ENCODE measurements at places on chromosomes 7 and 10.

GRCh38 chr7:87345962-87346371, 503 bp downstream of the CROT start:
- DNase-seq = no peak

DNA sequence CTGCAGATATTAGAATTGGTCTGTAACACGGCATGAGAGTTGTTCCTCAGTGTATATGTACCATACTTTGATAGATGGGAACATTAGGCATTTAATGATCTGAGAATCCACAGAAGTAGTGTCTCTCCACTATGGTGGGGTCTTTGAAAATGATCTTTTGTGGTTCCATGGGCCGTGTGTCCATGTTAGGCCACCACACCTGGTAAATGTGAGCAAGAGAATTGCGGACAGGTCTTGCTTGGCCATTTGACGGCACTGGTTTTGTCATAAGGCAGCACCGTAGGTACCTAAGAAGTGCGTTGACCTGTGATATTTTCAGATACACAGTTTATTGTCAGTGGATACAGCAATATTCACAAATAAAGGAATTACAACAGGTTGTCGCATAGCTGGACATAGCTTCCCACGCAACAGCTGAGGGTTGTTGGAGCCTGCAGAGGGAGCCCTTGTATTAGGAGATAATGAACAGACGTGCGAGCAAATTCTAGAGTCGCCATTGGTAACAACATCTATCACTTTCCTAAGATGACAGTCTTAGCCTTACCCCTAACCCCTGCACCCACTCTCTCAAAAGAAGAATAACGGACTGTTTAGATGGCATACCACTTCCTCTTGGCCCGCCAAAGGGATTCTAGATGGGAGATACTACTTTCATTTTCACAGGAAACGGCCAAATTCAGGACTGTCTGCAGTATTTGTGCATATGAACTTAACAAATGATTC, 111.4 kb downstream of the COL28A1 start:
- DNase-seq = no peak

GRCh38 chr10:26557641-26558014, 119.5 kb downstream of the APBB1IP start:
- DNase-seq = no peak

- DNase-seq = no peak
These were observed 188.0 kb downstream of the PDE1C start for GRCh38 chr7:31882187-31882586.

DNA sequence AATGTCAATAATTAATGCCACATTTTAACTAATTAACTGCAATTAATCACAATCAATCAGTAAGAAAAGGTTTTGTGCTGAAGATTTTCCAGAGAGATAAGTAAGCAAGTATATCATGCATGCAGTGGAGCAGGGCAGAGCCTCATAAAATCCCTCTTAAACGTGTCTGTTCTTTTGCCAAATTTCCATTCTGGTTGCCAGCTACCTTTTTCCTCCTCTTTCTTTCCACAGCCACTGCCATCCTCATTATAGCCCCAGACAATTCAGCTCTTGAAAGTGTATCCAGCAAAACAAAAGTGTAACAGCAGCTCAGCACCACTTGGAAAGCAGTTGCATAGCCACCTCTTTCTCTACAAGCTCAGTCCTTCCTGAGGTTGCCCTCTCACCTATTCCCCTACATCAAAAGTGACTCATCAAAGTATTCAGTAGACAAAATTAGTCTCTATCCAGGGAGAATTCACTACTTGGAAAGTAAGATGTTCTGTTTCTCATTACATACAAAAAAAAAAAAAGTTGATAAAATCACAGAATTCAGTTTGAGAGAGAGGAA, 26.9 kb upstream of the EPHB6 start:
- no peak for DNase-seq

DNA sequence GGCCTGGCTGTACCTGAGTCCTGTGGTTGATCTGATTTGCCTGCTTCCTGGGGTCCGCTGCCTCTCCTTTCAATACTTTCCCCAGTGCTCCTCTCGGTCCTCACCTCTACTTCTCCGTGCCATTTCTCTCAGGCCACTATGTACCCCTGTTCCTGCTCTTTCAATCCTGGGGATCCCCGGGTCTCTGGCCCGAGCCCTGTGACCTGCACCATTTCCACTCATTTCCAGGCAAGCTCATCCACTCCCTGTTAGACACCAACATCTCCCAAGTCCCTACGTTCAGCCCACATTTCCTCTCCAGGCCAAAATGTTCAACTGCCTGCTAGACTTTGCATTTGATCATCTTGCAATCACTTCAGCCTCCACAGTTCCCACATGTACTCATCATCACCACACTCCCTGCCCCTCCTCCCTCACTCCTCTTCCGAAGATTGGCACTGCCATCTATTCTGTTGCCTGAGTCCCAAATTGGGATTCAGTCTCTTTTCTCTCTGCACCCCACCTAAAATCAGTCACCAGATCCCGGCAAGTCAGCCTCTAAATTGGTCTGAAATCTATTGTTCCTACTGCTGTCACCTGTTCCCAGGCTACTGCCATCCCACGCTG, 34.4 kb upstream of the ZMIZ1 start:
- no peak for DNase-seq

GRCh38 chr7:137987968-137988367, 13.9 kb downstream of the CREB3L2 start:
- no peak for DNase-seq

- no peak for DNase-seq
These were observed 683 bp upstream of the ENTPD7 start for GRCh38 chr10:99658622-99659030.

- DNase-seq = no peak
These were observed 25.7 kb upstream of the FAM180A start for GRCh38 chr7:135774284-135774683.

GRCh38 chr10:7260912-7261311, 149.9 kb downstream of the SFMBT2 start:
- DNase-seq = no peak

DNA sequence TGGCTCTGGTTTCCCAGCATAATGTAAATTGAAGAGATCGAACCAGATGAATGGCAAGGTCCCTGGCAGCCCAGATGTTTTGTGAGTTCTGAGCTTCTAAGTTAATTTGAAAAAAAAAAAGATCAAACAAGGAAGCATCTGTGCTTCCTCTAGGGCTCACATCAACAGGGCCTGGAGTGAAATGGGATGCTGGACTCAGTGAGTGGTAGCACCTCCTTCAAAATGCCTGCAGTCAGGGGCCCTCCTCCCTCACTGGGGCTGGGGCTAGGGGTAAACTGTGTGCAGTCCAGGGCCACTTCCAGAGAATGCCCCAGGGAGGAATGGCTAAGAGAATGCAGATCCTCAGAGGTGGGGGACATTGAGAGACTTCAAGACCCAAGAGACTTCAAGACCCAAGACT, 6.0 kb upstream of the CUEDC2 start:
- no peak for DNase-seq

- DNase-seq = no peak
These were observed 7.8 kb downstream of the HPS6 start for GRCh38 chr10:102072673-102073527.

- DNase-seq = no peak
These were observed 26.0 kb downstream of the WDR86 start for GRCh38 chr7:151383638-151384351.

DNA sequence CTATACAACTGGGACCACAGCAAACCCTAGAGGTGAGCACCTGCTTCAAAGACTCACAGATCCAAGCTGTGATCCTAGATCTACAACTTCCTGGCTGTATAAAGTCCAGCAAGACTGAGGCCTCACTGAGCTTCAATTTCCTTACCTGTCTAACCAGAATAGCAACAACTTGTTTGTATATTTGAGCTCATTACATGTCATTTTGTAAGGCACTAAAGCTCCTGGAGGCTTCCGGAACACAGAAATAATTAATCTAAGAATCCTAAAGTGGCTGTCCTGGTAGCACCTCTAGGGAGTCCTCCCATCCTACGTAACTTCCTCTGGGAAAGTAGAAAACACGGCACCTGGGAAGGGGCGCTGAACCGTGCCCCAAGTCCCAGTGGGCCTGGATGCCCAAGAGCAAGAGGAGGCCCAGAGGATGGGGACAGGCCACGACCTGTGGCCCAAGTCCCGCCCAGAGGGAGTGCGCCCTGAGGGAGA, 39.4 kb downstream of the HK1 start:
- DNase-seq = no peak

GRCh38 chr7:155984609-155985405, 172.5 kb upstream of the SHH start:
- DNase-seq = no peak

DNA sequence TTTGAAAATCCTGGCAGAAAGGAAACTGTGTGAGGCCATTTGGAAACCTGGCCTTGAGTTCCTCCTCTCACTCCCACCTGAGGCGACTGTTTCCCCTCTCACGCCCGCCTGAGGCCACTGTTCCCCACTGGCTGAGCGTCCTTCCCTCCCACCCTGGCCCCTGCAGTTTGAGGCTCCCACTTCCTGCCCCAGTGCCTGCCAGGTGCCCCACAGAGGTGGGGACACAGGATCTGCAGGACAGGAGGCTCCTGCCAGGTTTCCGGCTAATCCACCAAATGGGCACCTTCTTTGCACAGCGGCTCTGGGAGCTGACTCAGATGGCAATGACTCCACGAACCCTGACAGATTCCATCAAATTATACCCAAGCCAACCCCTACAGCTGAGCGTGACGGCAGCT, 24.3 kb upstream of the LARP4B start:
- no peak for DNase-seq

DNA sequence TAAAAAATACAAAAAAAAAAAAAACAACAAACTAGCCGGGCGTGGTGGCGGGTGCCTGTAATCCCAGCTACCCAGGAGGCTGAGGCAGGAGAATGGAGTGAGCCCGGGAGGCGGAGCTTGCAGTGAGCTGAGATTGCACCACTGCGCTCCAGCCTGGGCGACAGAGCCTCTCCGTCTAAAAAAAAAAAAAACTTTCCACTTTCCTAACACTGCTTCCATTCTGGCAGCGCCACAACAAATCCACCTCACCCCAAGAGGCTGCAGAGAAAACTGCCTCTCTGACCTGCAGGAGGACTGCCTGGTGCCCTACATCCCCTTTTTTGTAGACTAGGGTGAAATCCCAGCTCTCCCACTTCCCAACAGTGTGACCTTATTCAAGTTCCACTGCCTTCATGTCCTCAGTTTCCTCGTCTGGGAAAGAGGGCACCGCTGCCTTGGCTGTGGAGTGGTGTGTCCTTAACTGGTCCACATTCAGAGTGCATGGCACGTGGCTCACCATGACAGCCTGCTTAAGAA, 2.6 kb upstream of the MBL2 start:
- DNase-seq = no peak

DNA sequence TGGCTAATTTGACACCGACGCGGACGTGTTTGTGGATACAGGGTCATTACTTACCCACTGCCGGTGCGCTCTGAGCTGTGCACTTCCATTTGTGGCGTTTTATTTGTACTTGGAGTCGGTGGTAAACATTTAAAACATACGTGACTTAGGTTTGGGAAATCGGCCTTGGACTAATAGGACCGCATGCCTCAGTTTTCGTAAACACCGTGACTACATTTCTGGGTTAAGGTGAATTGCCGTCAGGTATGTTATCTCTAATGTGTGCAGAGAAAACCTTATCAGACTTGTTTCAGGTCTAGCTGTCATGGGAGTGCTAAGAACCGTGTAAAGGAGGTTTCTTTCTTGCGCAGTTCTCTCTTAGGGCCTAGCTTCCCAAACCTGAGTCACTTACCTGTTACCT, 51.7 kb upstream of the NCF1 start:
- DNase-seq = no peak

- no peak for DNase-seq
These were observed 8.0 kb downstream of the TNS3 start for GRCh38 chr7:47573758-47574481.

GRCh38 chr10:36266923-36267322, 624.8 kb upstream of the FZD8 start:
- no peak for DNase-seq

GRCh38 chr10:25573316-25573715, 360.7 kb upstream of the MYO3A start:
- DNase-seq = no peak

GRCh38 chr10:2207246-2207922, 470.1 kb upstream of the ADARB2 start:
- no peak for DNase-seq

- no peak for DNase-seq
These were observed 78.2 kb downstream of the VPS50 start for GRCh38 chr7:93310346-93310745.

GRCh38 chr10:11301571-11302111, 284.0 kb downstream of the CELF2 start:
- DNase-seq = no peak

DNA sequence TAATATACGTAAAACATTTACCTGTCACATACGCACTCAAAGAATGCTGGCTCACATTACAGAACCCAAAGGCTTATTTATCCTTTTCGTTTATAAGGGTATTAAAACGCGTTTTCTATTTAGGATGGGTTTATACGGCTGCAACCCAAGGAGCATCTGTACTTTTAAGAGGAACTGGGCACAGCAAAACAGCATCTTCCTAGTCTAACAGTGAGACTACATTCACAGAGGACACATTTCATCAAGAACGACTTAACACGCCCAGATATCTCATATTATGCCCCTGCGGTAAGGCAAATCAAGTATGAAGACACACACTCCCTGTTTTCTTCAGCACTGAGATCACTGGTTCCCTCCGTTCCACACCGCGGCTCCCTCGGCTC, 533 bp upstream of the DMTF1 start:
- DNase-seq = no peak

GRCh38 chr10:13669182-13669855, 82.6 kb downstream of the PRPF18 start:
- no peak for DNase-seq

DNA sequence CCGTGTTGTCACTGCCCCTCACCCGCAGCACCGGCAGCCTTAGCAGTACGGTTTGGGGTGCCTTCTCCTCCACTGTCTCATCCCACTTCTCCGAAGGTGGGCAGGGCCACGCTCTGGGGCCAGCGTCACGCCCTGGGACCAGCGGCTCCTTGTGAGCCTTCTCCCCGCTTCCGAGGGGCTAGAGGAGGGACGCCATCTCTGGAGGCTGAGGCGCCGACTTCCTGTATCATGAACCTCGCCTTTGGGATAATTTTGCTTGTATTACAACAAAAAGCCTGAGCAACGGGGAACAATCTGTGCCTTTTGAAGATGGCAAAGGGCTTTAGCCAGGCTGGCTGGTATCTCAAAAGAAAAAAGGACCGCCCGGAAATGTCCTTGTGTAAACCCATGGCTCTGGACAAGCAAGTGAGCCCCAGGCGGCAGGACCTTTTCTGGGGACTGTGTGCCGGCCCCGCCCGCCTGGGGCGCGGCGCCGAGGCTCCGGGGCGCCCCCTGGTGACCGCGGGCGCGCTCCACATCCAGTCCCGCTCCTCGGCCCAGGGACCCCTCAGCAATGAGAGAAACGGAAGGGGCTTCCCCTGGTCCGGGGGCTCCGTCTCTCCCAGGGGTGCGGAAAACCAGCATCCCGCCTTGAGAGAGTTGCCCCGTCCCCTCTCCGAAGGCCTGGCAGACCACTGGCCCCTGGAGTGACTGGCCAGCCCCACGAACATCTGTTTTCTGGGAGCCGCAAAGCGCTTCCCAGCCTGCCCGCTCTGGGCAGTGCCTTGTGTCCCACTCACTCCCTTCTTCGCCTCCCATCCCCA, 3.8 kb downstream of the DEPP1 start:
- no peak for DNase-seq

- DNase-seq = no peak
These were observed 855 bp upstream of the PALD1 start for GRCh38 chr10:70477661-70478162.
